ENCODE measurements at places on chromosomes 3 and 15.

GRCh38 chr15:36323615-36324014 is 255.8 kb upstream of the CDIN1 start:
- DNase-seq = no peak

- DNase-seq = no peak
Measured at GRCh38 chr3:127820221-127820825, 2.0 kb downstream of the MGLL start.

DNA sequence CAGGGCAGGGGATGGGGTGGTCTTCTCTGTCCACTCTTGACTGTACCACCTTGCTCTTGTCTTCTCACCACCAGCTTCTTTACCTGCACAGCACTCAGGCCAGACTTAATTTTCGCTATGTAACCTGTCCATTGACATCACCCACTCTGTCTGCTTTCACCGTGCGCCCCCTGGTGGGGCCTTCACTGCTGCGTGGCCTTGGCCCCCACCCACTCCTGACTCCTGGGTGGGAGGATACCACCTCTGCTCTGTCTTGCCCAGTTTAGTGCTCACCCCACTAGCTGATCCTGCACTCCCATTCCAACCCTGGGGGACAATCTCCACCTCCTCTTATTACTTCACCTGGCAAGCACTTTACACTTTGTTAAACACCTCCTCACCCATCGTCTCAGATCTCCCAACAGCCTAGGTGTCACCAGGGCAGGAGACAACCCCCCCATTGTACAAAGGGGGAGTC is 17.7 kb downstream of the PTH1R start:
- DNase-seq = peak; percentile 82

- DNase-seq = no peak
Measured at GRCh38 chr15:70704731-70705130, 58.6 kb downstream of the UACA start.

DNA sequence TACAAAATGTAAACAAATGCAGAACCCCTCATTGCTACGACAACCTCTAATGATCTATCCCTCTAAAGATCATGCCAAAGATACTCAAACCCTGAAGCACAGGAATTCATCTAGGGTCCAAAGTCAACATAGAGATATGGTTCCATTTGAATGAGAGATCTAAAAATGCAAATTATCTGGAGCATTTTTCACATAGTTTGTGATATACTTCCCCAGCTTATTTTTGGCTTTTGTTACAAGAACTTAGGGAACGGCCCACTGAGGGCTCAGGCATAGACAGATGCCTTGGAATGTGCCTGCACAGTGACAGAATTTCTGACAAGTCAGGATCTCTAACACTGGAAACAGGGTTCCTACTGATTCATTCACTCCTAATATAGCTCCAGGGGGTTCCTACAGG is 258.9 kb upstream of the THBS1 start:
- no peak for DNase-seq

GRCh38 chr15:49215768-49216739 is 46.0 kb downstream of the GALK2 start:
- DNase-seq = no peak

- DNase-seq = no peak
Measured at GRCh38 chr3:122021811-122022401, at the start of gene ILDR1. TSS of gene ILDR1 (minus strand) at chr3:122022247. CDS start at chr3:122022077, 170 bp downstream.

DNA sequence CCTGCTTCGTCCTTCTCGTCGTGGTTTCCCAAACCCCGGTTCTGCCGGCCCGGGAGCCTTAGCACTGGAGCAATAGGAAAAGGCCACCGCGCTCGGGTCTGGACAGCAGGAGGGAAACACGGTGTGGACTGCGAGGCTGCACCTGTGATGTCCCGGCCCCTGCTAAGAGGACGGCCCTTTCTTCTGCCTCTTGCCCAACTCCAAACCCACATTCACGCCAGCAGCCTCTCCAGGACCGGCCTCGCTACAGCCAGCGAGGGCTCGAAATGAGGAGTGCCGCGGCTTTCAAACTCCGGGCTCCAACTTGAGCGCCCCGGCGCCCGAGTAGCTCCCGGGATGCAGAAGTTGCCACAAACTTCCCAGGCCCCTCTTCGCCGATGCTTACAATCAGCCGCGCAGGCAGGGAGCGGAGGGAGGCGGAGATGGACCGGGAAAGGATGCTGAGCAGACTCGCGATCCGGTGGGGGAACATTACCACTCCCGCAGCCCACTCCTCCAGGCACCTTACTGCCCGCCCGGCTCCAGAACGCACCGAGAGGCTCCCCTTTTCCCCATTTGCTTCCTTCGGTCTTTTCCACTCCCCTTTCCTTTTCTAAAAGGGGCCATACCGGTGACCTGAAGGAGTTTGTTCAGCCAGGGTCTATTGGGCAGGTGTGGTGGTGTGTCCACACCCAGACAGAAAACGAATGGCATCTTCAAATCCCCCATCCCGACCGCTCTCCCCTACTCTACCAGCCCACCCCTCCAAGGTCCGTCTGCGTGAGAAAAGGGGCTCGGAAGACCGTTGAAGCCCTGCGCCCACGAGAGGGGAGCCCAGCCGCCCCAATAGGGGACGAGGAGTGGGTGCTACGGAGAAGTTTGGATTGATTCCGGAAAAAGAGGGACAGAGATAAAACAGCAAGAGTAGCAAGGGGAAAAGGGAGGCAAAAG is 18.8 kb upstream of the SATB1 start:
- no peak for DNase-seq

GRCh38 chr15:50261981-50262380 is 3.5 kb downstream of the HDC start:
- no peak for DNase-seq

DNA sequence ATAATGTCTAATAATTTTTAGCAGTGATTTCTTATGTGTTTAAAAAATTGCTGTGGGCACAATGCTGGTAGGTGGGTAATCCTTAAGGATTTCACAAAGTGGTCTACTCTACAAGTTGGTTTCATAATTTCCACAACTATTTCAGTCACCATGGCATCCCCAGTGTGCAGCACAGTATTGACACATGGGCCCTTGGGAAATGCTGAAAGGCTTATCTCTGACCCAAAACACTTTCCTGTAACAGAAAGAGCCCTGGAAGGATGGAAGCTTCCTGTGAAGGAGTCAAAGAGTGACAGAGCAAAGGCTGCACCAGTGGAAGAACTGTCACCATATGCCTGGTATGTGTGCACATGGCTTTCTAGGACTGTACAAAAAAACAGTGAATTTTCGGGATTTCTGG is 153.7 kb downstream of the ANO10 start:
- DNase-seq = no peak

DNA sequence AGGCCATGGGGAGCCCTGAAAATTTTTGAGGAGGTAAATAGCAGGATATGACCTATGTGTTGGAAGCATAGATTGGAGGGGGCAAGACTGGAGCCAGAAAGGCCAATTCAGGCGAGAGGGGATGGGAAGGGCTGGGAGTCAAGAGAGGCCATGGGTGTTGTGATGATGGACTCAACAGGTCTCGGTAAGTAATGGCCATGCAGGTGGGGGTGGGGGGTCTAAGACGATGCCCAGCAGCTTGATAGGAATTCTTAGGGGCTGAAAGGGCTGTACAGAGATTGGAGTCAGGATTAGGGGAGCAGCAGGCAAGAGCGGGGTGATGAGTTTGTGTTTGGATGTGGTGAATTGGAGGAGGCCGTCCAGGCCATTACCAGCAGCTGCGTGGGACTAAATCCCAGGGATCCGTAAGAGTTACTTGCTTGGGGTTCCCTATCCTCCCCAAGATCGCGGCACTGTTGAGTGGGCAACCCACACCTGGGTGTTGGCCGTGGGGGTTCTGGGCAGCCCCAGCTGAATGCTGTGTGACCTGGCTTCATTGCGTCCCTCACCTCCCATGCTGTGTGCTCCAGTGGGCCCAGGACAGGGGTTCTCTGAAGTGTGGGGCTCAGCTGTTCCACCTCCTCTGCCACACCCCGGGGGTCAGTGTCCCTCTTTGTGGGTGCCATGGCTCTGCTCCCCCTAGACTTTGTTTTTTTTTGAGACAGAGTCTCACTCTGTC is 41.8 kb upstream of the CHRNB4 start:
- no peak for DNase-seq

- no peak for DNase-seq
Measured at GRCh38 chr3:184564685-184565385, 3.2 kb downstream of the EPHB3 start.

DNA sequence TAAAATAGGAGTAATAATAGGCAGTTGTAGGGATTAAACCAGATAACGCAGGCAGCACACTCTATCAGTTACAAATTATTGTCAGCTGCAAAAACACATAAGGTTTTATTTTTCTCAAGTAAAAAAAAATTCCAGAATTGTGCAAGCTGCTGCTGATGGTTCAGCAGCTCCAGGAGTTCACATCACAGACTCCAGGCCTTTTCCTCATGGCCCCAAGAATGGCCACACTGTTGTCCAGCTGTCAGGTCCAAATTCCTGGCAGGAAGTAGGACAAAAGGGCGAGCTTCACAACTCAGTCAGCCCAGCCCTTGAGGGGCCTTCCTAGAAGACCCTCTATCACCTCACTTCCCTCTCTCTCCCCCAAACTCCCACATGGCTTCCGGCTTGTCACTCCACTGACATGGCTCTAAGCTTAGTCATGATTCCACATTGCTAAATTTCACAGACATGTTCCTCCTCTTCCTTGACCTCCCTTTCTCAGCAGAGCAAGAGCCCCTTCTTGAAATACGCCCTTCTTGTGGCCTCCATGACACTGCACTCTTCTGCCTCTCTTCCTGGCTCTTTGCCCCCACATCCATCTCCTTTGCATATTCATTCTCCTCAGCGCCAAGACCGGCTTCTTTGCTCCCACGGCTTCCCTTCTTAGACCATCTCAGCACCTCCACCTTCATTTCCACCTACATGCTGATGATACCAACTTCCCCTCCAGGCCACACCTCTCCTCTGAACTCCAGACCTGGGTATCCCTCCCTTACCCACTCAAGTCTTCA is 27.4 kb upstream of the FAM174B start:
- DNase-seq = no peak

DNA sequence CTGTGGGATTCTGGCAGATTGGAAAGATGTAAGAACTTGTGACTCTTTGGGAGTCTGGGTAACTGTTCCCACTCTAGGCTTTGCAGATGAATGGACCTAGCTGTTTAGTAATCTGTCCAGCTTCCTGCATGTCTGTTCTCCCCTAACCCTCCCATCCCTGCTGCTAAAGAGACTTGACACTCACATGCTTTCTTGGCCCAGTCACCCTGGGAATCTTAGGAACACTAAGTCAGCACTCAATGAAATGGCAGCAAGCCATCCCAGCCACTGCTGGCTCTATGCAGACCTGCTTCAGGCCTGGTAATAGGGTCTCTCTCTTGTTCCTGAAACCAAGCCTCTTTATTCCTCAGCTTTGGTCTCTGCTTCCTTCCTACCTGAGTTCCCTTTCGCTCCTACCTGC is 63.7 kb upstream of the THSD4 start:
- DNase-seq = no peak

GRCh38 chr15:43534897-43535296 is 17.5 kb downstream of the MAP1A start:
- no peak for DNase-seq

DNA sequence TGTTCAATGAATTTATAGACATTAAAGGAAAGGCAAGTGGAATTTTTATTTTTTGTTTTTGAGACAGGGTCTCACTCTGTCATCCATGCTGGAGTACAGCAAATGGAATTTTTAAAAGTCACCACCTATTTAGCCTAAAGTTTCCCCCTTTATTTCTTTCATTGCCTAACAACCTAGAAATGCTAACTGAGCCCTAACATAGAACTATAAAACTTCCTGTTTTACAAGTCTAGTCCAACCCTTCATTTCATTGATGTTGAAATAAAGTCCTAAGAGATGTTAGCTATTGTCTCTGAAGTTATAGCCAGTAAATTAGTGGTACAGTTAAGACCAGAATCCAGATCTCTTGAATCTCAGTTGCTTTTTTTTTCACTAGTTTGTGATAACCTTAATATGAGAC is 39.0 kb downstream of the MAPK6 start:
- DNase-seq = no peak

DNA sequence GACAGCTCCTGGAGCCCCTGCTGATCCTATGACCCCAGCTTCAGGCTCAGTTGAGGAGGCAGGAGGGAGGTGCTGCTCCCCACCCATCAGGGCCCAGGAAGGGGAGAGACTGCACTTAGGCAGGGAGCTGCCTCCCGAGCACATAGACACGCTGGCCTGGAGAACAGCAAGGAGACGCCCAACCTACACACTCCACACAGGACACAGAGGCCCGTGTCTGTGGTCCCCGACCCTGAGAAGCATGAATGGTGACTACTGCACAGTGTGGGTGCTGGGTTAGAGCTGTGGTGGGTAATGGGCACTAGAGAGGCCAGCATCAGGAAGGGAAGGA is 1.1 kb upstream of the HHATL start:
- DNase-seq = no peak

- no peak for DNase-seq
Measured at GRCh38 chr3:58079773-58080172, 71.6 kb downstream of the FLNB start.

DNA sequence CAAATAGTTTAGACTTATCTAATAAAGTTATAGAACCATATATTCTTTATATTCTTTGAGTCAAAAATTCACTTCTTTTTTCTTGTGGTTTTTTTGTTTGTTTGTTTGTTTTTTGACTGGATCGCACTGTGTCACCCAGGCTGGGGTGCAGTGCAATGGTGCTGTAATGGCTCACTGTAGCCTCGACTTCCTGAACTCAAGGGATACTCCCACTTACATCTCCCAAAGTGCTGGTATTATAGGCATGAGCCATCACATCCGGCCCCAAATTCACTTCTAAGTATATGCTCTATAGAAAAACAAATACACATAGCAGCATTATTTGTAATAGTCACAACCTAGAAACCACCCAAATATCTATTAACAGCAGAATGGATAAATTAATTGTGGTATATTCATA is 13.7 kb upstream of the SLTM start:
- no peak for DNase-seq

DNA sequence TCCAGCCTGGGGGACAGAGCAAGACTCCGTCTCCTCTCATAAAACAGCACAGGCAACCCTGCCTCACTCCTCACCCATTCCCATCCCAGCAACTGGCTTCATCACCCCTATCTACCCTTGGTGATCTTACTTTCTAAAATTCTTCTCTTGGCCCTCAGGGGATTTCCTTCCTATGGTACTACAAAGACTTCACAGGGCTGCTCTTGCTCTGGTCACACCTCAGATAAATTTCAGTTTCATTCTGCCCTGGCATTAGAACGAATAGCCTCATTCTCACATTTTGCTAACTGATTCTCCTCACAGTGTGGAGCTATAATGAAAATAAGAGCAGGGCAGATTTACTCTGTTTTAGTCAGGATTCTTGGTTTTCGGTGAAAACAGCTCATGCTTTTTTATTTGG is 22.1 kb upstream of the CRBN start:
- no peak for DNase-seq

DNA sequence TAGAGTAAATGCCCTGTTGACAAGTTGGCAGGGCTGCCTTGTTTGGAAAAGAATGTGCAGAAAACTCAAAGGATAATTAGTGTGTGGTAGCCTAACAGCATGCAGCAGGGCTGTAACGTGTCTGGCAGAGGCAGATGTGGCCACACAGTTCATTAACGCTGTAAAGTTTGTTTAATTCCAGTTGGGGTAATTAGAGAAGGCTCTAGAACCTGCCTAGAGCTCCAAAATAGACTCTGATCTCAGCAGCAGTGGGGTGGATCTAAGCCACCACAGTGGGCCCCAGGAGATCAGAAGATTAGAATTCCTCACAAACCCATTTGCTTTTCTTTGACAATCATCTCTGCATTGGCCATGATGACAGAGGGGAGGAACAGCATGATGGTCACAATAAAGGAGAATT is 65.1 kb upstream of the LEKR1 start:
- no peak for DNase-seq

GRCh38 chr3:170358042-170359010 is 811 bp downstream of the SKIL start:
- peak; percentile 73 for DNase-seq

All from activated T-cell treated with anti-CD3 and anti-CD28 coated beads for 1 hour (primary cell).